ENCODE measurements at places on chromosomes 6 and 20. TPM values are rescaled to one million over a fixed set of nuclear protein-coding genes. Genes with fewer than 3 reads are reported as not detected.

DNA sequence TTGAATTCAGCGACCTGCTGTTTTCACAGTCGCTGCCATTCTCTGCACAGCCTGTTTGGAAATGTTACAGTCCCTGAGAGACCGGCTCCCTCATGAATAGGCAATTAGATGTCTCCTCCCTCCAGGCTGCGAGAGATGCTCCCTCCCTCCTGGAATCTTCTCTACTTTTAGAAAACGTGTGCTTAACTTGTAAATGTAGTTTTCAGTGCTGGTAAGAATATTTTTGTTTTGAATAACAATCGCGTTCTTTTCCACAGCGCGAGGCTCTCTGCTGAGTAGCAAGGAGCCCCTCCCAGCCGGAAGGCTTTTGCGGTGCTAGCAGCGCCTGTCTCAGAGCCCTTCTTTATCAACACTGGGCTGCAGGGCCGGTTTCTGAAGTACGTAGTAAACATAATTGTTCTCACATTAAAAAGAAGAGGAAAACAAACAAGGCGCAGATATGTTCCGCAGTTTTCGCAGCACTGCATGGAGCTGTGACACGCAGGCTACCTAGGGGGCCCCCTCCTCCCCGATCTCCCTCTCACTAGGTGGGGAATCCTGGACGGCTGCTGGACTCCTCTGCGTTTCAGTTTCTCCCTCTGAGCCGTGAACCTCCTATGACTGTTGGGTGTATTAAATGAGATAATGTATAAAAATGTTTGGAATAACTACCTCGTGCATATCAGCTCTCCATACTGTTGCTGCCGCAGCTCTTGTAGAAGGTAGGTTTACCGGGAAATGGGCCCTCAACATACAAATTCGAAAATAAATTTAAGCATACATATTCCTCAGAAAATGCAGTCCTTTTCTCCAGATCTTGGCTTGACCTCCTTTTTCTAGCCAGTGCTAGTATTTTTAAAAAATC, 79.0 kb upstream of the SPACA1 start:
- peak; percentile 6 for DNase-seq

The NRSN1 gene
- total RNA-seq, result not detected

DNA sequence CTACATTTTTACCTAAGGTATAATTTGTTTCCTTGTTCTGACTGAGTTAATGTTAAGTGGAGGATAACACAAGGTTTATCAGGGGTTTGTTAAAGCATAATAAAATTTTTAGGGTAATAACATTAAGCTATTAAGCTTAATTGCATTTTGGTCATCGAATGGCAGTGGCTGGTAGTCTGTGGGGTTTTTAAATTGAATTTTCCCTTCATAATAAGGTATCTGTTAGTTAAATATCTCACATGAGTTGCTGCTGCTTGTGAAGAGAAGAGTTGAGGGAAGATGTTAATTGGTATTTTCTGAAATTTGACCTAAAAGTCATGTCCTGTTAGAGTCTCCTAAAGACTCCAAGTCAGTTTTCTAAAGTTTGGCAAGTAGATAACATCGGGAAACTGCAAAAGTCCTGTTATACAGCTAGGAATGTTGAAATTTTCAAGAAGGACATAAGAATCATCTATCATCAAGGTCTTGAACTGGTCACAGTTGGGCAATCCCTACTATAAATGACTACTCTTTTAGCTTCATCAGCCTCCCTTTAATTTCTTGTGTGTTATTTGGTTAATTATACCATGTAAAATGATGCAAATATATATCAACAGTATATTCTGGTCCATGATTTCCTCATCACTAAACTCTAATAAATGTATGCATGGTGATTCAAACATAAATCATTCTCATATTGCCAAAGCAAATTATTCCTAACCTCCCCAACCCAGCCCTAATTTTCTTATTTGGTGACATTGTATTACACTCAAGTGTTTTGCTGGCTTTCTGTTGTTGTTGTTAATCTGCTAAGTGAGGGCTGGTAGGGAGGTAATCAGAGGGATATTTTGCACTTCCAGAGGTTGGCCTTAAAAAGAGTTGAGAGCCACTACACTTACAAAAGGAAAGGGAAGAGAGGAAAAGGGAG, 64.0 kb downstream of the MAP3K5 start:
- no peak for DNase-seq

DNA sequence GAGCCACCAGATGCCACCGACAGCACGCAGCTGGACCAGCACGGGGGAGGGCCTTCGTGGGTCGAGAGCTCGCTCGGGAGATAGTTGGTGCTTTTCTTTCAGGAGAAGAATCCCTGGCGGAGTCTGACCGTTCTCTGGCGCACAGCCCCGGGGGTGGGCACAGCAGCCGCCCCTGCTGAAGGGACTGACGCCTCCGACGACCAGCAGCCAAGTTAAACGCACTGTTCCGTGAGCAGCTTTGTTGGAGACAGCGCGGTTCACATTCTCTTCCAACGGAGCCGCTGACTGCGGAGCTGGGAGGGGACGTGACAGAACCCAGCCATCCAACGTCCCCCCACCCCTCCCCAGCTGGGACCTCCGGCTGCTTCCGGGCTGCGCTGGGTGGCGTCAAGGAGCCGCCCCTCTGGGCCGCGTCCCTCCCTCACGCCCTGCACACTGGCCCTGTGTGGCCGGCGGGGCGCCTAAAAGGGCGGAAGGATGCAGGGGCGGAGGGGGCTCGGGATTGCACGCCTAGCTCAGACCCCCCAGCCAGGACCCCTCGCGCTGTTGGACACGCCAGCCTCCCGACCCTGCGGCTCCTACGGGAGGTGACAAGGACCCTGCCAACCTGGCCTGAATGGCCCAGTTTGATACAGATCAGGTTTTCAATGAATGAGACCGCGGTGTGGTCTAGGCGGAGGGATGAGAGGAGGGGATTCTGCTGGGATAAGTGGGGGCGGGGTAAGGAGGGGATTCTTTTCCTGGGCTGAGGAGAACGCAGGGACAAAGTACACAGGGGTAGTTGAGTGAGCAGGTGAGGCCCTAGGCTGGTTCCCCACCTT, 36.4 kb upstream of the KHDC1 start:
- peak; percentile 12 for DNase-seq

The ATF6B gene
- 15.7 TPM for total RNA-seq

GRCh38 chr20:25600632-25601031, 15.3 kb upstream of the NINL start:
- DNase-seq, result peak; percentile 17

DNA sequence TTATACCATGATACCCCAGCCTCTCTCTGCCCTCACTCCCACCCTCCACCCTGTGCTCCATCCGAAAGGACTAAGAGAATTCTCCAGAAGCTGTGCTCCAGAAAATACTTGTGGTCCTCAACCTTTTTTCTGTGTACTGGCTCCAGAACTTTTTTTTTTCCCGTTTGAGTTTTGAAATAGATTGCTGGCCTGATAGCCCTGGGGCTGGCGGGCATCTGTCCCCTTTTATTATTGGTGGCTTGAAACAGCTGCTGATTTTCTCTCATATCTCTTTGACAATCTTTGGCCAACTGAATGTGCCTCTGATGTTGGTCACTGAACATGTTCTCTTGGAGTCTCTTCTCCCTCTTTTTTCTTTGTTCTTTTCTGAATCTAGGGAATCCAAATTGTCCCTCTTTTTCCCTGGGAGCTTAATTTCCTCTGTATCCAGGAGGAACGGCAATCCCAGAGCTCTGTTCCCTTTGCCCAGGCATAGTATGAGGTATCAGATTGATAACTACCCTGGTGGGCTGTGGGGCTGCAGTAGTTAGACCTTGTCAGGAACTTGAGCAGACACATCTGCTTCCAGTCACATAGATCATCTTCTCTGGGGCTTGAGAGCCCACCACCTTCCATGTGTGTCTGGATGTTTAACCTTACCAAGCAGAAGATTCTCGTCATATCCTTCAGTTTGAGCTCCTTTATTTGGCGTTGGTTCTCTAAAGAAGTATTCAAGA, 1.6 kb downstream of the PPARD start:
- DNase-seq, result no peak

DNA sequence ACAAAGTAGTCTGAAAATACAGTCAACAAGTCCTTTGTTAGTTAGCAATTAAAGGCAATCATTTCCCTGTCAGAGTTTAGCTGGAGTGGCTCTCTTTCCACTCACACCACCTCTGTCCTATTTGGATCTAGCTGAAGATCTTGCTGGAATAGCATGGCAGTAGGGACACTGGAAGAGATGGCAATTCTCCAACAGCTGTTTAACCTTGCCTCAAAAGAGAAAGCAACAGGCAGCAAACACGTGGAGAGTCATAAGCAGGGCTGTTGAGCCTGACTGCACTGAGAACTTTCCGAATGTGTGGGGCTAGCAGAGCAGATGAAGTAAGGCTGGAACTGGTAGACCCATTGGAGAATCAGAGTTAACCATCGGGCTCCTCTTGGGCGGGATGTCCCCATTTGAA, 38.0 kb upstream of the PRSS35 start:
- peak; percentile 1 for DNase-seq

The HLA-E gene
- total RNA-seq, result 254 TPM

The CRISP3 gene
- total RNA-seq, result not detected

DNA sequence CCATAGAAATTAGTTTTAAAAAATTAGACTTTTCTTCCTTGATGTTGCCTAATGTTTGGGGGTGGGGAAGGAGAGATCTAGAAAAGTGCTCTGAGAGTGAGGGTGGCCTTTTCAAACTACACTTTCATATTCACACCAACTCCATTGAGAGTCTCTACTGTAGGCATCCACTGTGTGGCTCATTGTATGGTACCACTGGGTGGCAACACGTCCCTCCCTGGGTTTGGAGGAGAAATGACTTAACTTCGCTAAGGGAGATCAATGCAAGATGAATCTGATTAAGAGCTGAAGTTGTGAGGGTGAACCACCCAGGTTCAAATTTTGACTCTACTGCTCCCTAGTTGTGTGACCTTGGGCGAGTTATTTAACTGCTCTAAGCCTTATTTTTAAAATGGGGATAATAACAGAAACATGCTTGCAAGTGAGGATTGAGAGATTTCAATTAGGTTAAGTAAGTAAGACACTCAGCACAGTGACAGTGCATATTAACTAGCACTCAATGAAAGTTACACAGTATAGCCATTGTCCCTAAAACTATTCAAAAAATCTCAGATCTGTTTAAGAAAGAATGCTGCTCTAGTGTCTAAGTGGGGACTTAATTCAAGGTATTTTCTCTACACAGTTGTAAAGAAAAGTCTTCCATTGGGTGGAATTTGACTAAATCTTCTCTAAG, 193.5 kb upstream of the CNR1 start:
- no peak for DNase-seq

The C20orf141 gene
- total RNA-seq, result not detected

DNA sequence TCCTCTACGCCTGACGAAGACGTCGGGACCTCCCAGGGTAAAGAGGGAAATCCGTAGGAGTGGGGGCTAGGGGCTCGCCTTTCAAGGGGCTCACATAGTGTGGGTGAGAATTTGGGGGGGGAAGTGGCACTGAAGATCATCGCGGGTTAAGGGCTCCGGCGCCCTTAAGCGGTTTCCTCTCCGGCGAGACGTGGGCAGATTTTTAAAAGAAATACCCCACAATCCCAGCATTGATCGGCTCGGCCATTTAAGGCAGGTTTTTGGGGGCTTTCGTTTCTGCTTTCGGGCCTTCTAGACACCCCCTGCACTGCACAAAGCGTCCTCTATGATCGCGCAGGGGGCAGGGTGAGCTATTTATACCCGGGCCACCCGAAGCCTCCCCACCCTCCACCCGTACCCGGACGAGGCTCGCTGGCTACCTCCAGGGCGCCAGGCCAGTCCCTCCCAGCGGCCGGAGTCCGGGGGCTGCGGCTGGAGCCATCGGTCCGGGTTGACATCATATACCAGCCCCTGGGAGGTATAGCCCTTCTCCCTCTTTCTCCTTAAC, 1.2 kb downstream of the NKX2-2 start:
- DNase-seq, result no peak

DNA sequence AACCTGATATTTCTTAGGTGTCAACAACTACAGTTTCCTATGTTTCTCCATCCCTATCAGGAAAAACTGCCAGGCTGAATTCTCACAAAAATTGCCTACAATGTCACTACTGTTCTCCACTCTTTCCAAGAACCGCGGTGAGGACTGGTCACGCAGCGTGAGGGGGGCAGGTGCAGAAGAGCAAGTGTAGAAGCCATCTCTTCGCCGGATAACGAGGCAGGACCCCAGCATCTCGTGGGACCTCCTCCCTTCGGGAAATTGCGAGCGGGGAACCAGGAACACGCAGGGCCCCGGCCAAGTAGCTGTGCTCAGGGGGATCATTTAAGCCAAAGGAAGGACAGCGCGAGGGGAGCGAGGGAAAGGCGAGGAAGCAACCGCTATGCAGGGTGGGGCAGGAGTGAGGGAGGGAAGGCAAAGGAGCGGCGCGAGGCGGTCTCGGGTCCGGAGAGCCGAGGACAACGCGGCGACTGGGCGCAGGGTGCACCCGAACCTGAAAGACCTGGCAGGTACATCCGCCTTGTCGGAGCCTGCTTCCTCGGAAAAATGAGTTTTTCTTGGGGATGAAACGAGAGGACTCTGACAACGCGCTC, 559 bp downstream of the APMAP start:
- no peak for DNase-seq

DNA sequence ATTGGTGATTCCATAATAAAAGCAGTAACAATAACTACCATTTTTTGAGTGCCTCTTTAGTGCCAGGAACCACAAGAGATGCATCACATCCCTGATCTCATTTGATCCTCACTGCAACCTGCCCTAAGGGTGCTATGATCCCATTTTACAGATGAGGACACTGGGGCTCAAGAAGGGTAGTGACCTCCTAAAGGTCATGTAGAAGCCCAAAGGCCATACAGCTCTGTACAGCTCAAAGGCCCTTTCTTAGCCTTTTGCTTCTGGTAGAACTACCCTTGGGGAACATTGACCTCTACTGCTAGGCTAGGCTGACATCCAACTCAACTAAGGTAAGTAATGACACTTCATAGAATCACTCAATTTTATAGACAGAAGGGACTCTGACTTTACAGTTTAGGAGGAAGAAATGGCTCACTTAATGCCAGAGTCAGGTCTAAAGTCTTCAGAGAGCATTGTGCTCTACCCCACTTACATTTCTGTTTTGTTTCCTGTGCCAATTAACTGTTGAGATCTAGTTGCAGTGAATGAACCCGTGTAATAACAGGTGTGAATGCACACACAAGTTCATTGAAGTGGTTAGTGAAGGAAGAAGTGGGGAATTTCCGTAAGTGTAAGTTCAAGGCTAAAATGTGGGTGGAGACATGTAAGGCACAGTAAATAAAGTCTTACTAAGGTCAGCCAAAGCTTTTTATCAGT, 10.7 kb downstream of the SLC9A8 start:
- no peak for DNase-seq

GRCh38 chr20:39049684-39050554, 87.8 kb downstream of the DHX35 start:
- DNase-seq, result peak; percentile 62

The PRR18 gene
- not detected for total RNA-seq

GRCh38 chr20:59178983-59179595, 15.5 kb downstream of the ZNF831 start:
- DNase-seq, result no peak

- no peak for DNase-seq
Measured at GRCh38 chr6:2782825-2783187, 17.6 kb downstream of the WRNIP1 start.

Data from fibroblast of lung (primary cell).